ENCODE measurements at places on chromosomes 11 and 22. TPM values are rescaled to one million over a fixed set of nuclear protein-coding genes. Genes with fewer than 3 reads are reported as not detected.

The CLP1 gene
- total RNA-seq: 12.8 TPM

The SYTL2 gene
- 27.3 TPM for total RNA-seq

DNA sequence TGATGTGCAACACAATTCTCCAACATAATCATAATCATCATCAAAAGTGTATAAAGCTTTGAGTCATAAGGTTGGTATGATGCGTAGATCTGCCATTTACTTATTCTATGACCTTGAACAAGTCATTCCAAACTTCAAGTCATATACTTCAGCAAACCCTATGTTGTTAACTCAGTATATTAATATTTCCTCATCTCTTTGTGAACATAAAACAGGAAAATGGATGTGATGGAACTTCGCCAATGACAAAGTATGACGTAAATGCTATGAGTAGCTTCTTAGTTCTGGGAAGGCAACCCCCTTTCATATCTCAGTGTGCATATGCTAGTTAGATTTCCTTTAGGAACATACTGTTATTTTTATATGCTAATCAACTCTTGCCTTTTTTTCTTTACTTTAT is 102.7 kb upstream of the ANO3 start:
- DNase-seq: no peak
- H3K4me3 ChIP-seq: no peak overlapping the region
- H3K27me3 ChIP-seq: no peaks in the 10 kb centered on the region
- H3K27ac ChIP-seq: no peak overlapping the region

- no peaks in the 10 kb centered on the region for H3K36me3 ChIP-seq
- no peak overlapping the region for H3K27ac ChIP-seq
- no peak overlapping the region for H3K4me3 ChIP-seq
- H3K27me3 ChIP-seq: no peaks in the 10 kb centered on the region
- peak; percentile 14 for DNase-seq
Observed at GRCh38 chr11:120303004-120303637, 22.0 kb upstream of the TLCD5 start.

DNA sequence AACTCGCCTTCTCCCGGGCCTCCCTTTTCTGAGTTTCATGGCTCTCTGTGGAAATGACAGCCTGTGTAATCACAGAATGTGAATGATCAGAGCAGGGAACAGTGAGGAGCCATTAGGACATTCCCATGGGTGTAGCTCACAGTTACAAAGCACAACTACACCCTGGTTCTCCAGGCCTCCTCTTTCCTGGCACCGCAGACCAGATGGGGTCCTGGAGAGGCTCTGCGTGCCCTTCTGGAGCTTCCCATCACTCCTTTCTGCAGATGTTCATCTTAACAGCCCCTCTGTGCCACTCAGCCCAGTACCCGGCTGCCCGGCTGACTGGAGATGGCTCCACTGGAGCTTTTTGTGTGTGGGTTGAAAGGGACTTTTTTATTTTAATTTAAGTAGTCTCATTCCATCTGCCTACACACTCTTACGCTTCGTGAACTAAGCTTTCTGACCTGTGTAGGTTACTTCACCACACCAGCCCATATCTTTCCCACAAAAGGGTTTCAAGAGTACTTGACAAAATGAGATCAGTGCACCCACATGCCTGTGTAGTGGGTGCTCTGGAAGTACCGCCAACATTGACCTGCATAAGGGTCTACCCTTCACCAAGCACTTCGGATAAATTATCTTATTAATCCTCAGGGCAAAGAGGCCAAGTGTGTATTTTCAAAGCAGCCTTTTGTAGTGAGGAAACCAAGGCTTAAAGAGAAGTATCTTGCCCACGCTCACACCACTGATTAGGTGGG is 29.8 kb downstream of the SREBF2 start:
- DNase-seq: no peak
- no peaks in the 10 kb centered on the region for H3K27me3 ChIP-seq
- H3K4me3 ChIP-seq: no peak overlapping the region
- peak overlapping the region; percentile 55 for H3K27ac ChIP-seq
- H3K36me3 ChIP-seq: no peaks in the 10 kb centered on the region
- peaks cover 28% of the 10 kb centered on the region for H3K4me1 ChIP-seq

DNA sequence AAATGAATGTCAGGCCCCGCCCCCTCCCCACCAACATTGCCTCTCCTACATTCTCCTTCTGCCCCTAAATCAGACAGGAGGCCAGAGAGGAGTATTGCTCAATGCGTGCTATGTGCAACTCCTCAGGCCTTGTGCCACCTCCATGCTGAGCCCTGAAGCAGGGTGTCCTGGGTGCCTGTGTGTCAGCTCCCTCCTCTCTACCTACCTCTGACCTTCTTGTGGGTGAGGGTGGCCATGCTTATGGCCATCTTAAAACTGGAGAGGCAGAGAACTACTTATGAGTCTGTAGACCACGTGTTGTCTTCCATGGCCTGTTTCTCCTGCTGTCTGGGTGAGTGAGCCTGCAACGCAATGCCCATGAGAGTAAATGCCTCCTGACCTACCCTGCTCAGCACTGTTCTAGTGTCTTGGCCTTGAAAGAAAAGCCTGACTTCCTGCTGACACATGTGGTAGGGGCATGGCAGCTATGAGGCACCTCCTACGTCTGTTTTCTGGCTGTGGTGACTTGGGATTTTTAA is 10.5 kb downstream of the MCAM start:
- peak overlapping the region; percentile 76 for H3K27ac ChIP-seq
- no peaks in the 10 kb centered on the region for H3K4me1 ChIP-seq
- peak overlapping the region; percentile 8 for H3K4me3 ChIP-seq
- peaks cover 27% of the 10 kb centered on the region for H3K36me3 ChIP-seq
- H3K27me3 ChIP-seq: no peaks in the 10 kb centered on the region
- DNase-seq: peak; percentile 83

GRCh38 chr11:87634331-87634730 is 540.9 kb downstream of the RAB38 start:
- no peak overlapping the region for H3K4me3 ChIP-seq
- no peaks in the 10 kb centered on the region for H3K36me3 ChIP-seq
- no peak overlapping the region for H3K27ac ChIP-seq
- no peaks in the 10 kb centered on the region for H3K4me1 ChIP-seq
- no peak for DNase-seq
- H3K27me3 ChIP-seq: no peaks in the 10 kb centered on the region

DNA sequence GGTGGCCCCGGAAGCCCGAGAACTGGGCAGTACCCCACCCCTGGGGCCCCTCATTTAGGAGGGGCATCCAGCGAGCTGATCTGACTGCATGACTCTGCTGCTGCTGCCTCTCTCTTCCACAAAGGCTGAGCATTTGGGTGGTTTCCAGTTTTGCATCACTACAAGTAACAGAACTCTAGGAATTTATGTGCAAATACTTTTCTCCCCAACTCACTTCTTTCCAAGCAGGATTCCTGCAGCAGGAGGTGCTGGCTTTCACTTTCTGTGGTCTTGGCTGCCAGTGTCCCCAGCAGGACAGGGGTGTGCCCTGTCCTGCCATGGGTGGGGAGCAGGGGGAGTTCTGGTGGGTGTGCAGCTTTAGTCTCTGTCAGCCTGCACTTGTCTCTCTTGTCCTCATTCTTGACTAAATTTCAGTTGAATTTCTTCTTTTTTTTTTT is 21.2 kb downstream of the UPB1 start:
- H3K27me3 ChIP-seq: no peaks in the 10 kb centered on the region
- no peak overlapping the region for H3K27ac ChIP-seq
- no peak for DNase-seq
- no peaks in the 10 kb centered on the region for H3K36me3 ChIP-seq
- H3K4me3 ChIP-seq: no peak overlapping the region
- H3K4me1 ChIP-seq: no peaks in the 10 kb centered on the region

GRCh38 chr11:133895551-133895950 is 50.2 kb upstream of the SPATA19 start:
- no peaks in the 10 kb centered on the region for H3K4me1 ChIP-seq
- H3K4me3 ChIP-seq: no peak overlapping the region
- DNase-seq: no peak
- H3K27ac ChIP-seq: no peak overlapping the region
- no peaks in the 10 kb centered on the region for H3K36me3 ChIP-seq

- no peaks in the 10 kb centered on the region for H3K27me3 ChIP-seq
- no peaks in the 10 kb centered on the region for H3K36me3 ChIP-seq
- DNase-seq: no peak
- no peak overlapping the region for H3K27ac ChIP-seq
- no peak overlapping the region for H3K4me3 ChIP-seq
Observed at GRCh38 chr11:61476371-61476770, 32.2 kb upstream of the LRRC10B start.
